ENCODE measurements at places on chromosomes 13 and 19. TPM values are rescaled to one million over a fixed set of nuclear protein-coding genes. Genes with fewer than 3 reads are reported as not detected.

Gene PPP1R13L
- total RNA-seq = 48.7 TPM

Gene LGALS14
- total RNA-seq = not detected

Gene TMEM38A
- 6.3 TPM for total RNA-seq

- peaks cover 4% of the 10 kb centered on the region for H3K4me1 ChIP-seq
- H3K4me3 ChIP-seq = no peak overlapping the region
- H3K27ac ChIP-seq = no peak overlapping the region
- H3K36me3 ChIP-seq = peaks cover 4% of the 10 kb centered on the region
These were observed 271.1 kb upstream of the MAB21L1 start for GRCh38 chr13:35747594-35747993.

- no peaks in the 10 kb centered on the region for H3K36me3 ChIP-seq
- no peaks in the 10 kb centered on the region for H3K27me3 ChIP-seq
- no peaks in the 10 kb centered on the region for H3K4me1 ChIP-seq
These were observed 66.2 kb downstream of the SPATA13 start for GRCh38 chr13:24226762-24227161.

GRCh38 chr13:78625384-78625783 is 22.0 kb upstream of the POU4F1 start:
- no peaks in the 10 kb centered on the region for H3K27me3 ChIP-seq
- peaks cover 17% of the 10 kb centered on the region for H3K36me3 ChIP-seq
- no peak overlapping the region for H3K4me3 ChIP-seq
- no peaks in the 10 kb centered on the region for H3K4me1 ChIP-seq
- DNase-seq = no peak

GRCh38 chr13:35349673-35350278 is 126.7 kb downstream of the MAB21L1 start:
- H3K27me3 ChIP-seq = no peaks in the 10 kb centered on the region
- no peaks in the 10 kb centered on the region for H3K4me1 ChIP-seq
- no peak for DNase-seq
- no peaks in the 10 kb centered on the region for H3K36me3 ChIP-seq

- no peaks in the 10 kb centered on the region for H3K27me3 ChIP-seq
- H3K4me1 ChIP-seq = no peaks in the 10 kb centered on the region
- H3K4me3 ChIP-seq = no peak overlapping the region
- no peaks in the 10 kb centered on the region for H3K36me3 ChIP-seq
- peak; percentile 36 for DNase-seq
- no peak overlapping the region for H3K27ac ChIP-seq
These were observed 149.5 kb upstream of the TSHZ3 start for GRCh38 chr19:31498781-31499180.

GRCh38 chr13:106491928-106492587 is 43.4 kb downstream of the EFNB2 start:
- peaks cover 17% of the 10 kb centered on the region for H3K4me1 ChIP-seq
- no peak for DNase-seq
- H3K27me3 ChIP-seq = no peaks in the 10 kb centered on the region
- H3K36me3 ChIP-seq = peaks cover 60% of the 10 kb centered on the region
- H3K4me3 ChIP-seq = no peak overlapping the region

DNA sequence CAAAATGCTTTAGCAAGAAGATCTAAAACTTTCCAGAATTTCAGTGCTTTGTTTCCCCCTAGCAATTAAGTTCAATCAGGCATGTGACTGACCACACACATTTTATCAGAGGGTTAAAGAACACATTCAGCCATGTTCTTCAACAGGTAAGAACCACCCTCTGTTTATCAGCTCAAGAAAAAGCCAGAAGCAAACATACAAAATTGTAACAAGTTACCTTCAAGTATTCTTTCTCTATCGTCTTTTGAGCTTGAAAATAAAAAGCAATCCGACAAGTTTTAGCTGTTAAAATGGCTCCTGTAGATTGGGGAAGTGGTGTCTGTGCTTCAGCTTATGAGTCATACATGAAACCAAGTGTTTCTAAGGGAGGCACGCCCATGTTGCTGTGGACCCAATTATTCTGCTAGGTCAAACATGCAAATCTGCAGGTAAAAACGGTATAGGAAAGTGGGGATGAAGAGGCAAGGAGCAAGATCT is at the start of gene ELF1:
TSS of gene ELF1 (minus strand) at position 306 of the 477 bp plus-strand sequence. CDS start 37,262 bp downstream, outside the sequence.
- DNase-seq = no peak
- peak within 1 kb of the TSS; percentile 52 for H3K4me3 ChIP-seq
- peaks cover 30% of the 10 kb centered on the region for H3K4me1 ChIP-seq
- H3K36me3 ChIP-seq = peaks cover 4% of the 10 kb centered on the region
